IPS-NIHi11 (cell line): ENCODE measurements at places on chromosomes 4 and X.

- DNase-seq = peak; percentile 24
Measured at GRCh38 chr4:80307774-80308465, 27.6 kb upstream of the CFAP299 start.

DNA sequence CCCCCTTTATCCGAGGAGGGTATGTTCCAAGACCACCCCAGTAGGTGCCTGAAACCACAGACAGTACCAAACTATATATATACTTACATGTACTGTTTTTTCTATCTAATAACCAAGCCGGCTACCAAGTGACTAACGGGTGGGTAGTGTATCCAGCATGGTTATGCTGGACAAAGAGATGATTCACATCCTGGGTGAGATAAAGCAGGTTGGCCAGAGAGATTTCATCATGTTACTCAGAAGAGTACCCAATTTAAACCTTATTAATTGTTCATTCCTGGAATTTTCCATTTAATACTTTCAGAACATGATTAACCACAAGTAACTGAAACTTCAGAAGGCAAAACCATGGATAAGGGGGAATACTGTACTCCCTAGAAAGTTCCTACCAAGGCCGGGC lies 46.5 kb downstream of the RFC1 start:
- DNase-seq = no peak

DNA sequence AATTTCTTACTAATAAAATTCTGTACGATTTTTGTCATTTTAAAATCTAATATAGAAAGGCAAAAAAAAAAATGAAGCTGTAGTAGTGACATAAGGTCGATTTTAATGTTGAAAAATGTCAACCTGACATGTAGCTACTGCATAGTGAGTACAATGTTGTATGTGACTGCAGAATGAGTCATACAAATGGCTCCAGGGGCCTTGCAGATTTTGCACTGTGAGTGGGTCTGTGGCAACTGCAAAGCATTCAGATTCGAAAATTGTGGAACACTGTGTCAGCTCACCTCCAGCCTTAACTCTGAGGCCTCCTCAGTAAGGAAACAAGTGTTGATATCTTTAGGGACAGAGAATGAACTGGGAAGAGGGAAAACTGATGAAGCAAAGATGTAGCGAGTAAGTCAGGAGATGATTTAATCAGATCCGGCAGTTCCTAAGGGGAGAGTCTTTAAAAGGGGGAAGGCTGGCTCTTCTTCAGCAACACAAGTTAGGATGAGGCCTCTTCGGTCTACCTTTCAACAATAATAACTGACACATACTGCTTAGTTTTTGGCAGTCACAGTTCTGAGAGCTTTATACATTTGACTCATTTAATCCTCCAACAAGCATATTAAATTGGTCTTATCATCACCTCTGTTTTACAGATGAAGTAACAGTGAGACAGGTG lies 24.9 kb downstream of the TKTL2 start:
- peak; percentile 12 for DNase-seq

GRCh38 chrX:42944381-42944998 lies 166.5 kb upstream of the PPP1R2C start:
- DNase-seq = no peak

GRCh38 chr4:114734594-114734993 lies 136.0 kb downstream of the UGT8 start:
- DNase-seq = peak; percentile 12

- no peak for DNase-seq
Measured at GRCh38 chr4:28523681-28524190, 1663.1 kb downstream of the STIM2 start.

DNA sequence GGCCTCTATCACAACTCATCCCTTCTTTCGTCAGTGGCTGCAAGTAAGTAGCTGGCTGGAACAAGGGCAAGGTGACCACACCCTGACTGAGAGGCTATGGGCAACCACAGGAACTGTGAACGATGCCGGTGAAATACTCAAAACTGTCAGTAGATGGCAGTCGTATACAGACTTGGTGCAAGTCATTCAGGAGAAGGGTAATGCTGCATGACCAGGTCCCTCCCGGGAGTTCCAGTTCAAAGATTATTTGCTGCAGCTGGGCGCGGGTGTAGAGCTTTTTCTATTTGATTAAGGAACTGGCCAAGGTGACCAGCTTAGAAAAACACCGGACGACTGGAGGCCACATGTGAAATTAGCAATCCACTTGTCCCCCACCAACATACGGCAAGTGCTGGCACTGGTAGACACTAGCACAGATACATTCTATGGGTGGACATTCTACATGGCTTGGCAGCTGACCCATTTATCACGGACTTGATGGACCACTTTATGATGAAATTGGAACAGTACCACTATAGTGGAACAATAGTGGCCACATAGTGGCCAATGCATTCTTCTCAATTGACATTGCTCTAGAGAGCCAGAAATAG lies 726.6 kb downstream of the TRAM1L1 start:
- peak; percentile 62 for DNase-seq

GRCh38 chrX:53481816-53482465 lies 47.8 kb upstream of the HSD17B10 start:
- peak; percentile 46 for DNase-seq

GRCh38 chrX:52380993-52381392 lies 12.2 kb downstream of the XAGE2 start:
- DNase-seq = no peak

DNA sequence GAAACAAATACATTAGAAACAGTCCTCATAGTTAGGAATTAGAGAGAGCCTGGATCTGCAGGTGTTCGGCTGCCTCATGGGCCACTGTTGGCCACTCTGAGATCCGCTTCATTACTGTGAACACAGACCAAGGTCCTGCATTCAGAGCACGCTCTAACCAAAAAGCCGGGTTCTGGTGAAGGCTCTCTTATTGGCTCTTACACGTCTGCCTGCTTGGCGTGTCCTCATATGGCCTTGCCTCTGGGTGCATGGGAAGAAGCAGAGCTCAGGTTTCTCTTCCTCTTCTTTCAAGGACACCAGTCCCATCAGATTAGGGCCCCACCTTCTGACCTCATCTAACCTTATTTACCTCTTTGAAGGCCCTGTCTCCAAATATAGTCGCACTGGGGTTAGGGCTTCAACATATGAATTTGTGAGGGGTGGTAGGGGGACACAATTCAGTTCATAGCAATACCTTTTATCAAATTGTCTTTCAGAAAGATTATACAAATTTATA lies 37.1 kb upstream of the ELF2 start:
- peak; percentile 72 for DNase-seq

GRCh38 chr4:26311633-26312032 lies 9.2 kb upstream of the RBPJ start:
- no peak for DNase-seq

DNA sequence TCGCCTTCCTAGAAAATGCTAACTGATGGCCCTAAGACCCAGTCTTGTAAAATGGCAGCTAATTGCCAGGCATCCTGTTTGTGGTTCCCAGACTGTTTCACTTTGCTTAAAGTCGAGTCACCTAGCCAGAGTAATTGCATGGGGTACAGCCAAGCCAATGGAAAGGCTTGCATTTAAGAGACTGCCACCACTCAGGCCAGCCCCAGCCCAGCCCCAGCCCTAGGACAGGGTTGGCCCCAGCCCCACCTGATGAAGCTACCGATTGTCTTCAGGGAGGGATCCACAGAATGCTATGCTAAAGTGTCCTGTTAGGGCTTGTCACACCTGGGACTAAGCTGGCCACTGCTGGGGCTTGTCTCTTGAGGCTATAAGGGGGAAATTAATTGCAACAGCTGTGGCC lies 194.6 kb upstream of the KLF3 start:
- DNase-seq = no peak

DNA sequence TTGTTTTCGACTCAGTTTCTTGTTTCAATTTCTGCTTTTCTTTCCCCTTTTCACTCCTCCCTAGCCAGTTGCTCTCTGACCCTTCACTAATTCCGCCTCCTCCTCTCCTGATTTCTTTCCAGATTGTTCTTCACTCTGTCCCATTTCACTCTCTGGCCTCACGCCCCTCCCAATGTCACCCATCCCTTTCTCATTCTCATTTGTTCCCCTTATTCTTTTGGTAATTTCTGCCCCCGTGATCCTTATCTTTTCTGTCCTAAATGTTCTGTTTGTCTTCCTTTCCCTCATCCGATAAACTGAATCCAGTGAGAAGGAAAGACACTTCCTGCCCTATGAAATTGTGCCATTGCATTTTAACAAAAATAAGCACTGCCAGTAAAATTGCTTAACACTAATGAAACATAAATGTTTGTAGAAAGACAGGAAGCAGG lies 94.5 kb upstream of the RASGEF1B start:
- no peak for DNase-seq

DNA sequence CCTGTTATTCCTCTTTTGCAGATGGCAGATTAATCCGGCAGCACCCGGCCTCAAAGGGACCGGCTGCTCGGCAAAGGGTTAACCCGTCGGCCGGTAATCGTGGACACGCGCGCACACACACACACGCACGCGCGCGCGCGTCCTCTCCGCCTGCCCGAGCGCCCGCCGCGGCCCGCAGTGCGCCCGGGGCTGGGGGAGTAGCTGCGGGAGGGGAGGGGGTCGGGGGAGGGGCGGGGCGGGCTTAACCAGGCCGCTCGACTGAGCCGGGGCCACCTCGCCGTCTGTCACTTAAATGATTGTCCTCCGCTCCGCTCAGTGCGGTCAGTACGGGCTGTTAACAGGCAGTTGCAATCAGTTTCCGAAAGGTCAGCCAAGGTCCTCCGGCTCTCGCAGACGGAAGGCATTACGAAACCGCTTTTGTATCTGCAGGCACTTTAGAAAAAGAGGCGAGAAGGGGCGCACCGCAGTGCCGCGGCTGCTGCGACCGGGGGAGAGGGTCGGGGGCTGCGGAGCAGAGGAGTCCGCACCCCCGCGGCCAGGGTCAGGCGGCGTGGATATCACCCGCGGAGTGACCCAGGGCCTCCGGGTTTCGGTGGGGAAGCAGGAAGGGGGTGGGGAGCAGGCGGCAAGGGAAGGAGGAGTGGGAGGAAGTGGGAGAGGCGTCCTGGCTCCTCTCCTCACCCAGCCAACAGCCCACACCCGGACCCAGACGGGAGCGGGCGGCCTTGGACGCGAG lies 57.3 kb upstream of the BCOR start:
- no peak for DNase-seq

- DNase-seq = no peak
Measured at GRCh38 chr4:185885604-185886003, 73.6 kb upstream of the SORBS2 start.

GRCh38 chr4:175509320-175509719 lies 302.7 kb downstream of the GPM6A start:
- peak; percentile 50 for DNase-seq

GRCh38 chr4:69749771-69750170 lies 10.6 kb downstream of the SULT1B1 start:
- DNase-seq = no peak

GRCh38 chrX:121671649-121672048 lies 624.2 kb downstream of the GLUD2 start:
- no peak for DNase-seq

GRCh38 chrX:578531-578930 lies 52.1 kb upstream of the SHOX start:
- DNase-seq = no peak

DNA sequence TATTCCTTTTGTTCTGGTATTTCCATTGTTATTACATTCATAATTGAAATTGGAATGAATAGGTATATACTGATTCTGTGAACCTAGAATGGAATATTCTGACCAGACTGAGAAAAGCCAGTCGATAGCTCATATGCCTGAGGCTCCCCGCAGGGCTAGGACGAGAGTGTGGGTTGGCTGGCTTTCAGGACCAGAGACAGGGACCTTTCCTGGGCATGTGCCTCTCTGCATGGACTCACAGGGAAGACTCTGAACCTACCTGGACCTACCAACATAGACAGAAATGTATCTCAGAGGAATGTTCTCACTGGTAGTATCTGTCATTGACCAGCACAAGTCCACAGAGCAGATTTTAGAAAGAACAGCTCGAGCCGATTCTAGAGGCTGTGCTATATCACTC lies 214.6 kb downstream of the FRMPD4 start:
- DNase-seq = peak; percentile 7

DNA sequence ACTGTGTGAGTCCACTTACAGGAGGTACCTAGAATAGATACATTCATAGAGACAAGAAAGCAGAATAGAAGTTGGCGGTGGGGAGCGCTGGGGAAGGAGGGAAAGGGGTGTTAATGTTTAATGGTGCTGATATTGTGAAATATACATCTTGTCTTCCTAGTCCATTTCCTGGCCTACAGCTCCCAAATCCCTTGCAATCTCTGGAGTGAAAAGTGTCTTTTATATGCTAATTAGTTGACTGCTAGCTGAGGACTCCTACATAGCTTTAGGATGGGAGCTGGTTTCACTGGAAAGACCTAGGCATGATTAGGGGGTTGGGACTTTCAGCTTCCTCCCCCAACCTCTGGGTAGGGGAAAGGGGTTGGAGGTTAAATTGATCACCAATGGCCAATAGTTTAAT lies 36.0 kb downstream of the FUNDC1 start:
- peak; percentile 17 for DNase-seq

GRCh38 chr4:45275862-45276261 lies 549.5 kb upstream of the GNPDA2 start:
- DNase-seq = no peak

DNA sequence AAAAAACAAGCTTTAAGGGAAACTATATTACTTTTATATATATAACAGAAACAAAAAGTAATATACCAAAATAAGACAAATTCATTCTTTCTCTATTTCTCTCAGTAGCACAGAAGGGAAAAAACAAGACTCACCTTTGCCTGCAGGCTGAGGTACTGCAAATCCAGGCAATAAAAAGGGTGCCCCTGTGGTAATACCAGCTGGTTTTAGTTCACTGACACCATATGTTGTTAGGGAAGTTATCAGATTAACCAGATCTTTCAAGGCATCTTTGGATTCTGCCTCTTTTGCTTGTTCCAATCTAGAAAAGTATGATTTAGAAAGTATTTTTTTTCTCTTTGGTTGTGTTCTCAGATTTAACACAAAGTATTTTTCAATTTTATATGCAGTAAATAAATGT lies 139.8 kb downstream of the WDFY3 start:
- no peak for DNase-seq

GRCh38 chr4:61003301-61003700 lies 196.8 kb upstream of the ADGRL3 start:
- no peak for DNase-seq

- no peak for DNase-seq
Measured at GRCh38 chr4:100431416-100431815, 86.4 kb downstream of the EMCN start.

DNA sequence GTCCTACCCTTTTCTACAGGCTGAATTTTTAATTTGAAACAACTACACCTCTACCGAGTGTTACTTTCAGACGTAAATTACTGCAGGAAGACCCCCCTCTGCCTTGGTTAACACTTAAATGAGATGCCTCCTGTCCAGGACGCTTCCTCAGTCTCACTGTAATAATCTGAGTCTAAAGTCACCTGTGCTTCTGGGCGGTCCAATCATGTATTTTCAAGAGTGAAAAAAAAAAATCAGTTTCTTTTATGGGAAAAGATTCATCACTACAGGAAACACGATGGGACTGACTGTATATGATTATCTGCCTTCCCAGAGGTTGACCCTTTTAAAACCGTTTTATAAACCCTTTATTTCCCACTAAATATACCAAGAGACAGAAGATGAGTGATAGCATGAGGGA lies 776 bp downstream of the RBM47 start:
- no peak for DNase-seq

GRCh38 chr4:2484993-2485392 lies 16.1 kb downstream of the RNF4 start:
- DNase-seq = no peak
